HTR-8/SVneo (cell line): ENCODE measurements at places on chromosomes 7 and 10.

DNA sequence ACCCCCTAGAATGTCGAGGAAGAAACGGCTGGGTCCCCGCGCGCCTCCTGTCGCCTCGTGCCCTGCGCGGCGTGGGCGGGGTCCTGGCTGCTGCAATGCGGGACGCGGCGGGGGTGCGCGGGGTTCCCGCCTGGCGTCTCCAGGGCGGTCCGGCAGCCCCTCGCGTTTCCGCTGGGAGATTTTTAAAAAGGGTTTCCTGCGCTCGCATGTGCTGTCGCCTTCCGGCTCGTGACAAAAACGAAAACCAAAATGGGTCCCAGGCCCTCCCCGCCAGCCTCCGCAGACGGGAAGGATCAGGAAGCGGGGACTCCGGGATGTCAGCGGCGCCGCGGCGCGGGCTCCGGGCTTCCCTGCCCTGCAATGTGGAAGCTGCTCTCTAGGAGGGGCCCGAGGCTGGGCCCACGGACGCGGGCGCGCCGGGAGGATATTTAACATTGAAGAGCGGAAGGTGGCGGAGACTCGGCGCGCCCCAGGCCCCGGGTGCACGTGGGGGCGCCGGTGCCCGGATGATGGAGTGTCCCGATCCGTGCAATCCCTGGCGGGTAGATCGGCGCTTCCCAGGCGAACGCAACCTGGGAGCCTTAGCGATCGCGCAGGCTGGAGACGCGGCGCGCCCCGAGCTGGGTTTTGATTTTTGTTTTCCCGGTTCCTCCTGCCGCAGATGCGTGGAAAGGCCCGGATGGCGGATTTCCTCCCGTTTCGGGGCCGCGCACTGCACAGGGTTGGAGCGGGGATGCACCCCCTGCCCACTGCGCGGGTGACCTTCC is 1.0 kb downstream of the PFKP start:
- DNase-seq = no peak

DNA sequence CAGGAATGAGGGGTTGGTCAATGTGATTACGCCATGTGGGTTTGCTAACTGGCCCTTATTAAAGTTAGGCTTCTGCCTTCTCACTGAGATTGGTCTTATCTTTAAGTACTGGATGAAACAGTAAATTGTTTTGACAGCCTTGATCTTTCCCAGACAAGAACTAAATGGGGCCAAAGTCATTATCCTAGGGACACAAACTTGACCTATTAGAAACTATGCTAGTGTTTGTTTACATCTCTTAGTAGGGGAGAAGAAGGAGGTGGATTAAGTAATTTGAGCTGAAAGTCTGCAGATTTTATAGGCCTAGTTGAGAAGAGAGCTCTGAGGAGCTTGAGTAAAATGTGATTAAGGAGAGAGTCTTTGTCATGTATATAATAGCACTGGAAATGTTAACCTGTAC is 386.9 kb downstream of the HTR7 start:
- DNase-seq = no peak

DNA sequence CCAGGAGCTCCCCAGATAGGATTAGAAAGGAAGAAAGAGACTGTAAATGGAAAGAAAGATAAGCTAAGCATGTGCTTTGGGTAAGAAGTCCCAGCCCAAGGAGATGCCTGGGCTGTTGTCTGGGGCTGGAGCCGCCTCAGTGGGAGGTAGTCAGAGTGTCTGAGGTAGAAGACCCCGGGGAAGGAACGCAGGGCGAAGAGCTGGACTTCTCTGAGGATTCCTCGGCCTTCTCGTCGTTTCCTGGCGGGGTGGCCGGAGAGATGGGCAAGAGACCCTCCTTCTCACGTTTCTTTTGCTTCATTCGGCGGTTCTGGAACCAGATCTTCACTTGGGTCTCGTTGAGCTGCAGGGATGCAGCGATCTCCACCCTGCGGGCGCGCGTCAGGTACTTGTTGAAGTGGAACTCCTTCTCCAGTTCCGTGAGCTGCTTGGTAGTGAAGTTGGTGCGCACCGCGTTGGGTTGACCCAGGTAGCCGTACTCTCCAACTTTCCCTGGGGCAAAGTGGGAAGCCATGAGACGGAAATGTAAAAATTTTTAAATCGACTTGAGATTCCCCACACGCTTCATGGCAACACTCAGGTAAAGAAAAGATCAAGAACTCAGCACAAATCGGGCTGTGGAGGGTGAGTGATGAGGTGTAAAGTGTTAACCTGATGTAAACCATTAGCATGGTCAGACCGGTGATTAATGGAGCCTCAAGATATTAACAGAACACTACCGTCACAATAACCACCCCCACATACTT is 1.3 kb downstream of the HOXA1 start:
- no peak for DNase-seq

GRCh38 chr7:153640586-153640985 is 411.6 kb upstream of the DPP6 start:
- no peak for DNase-seq

DNA sequence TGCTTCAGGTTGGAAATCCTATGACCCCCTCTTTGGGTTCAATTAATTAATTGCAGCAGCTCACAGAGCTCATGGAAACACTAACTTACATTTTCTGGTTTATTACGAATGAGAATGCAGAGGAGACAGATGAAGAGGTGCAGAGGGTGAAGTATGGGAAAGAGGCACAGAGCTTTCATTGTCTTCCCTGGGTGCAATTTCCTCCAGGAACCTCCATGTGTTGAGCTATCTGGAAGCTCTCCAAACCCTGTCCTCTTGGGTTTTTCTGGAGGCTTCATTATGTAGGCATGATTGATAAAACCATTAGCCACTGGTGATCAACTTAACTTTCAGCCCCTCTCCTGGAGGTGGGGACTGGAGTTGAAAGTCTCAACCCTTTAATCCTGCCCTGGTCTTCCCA is 133.0 kb upstream of the AUTS2 start:
- no peak for DNase-seq

DNA sequence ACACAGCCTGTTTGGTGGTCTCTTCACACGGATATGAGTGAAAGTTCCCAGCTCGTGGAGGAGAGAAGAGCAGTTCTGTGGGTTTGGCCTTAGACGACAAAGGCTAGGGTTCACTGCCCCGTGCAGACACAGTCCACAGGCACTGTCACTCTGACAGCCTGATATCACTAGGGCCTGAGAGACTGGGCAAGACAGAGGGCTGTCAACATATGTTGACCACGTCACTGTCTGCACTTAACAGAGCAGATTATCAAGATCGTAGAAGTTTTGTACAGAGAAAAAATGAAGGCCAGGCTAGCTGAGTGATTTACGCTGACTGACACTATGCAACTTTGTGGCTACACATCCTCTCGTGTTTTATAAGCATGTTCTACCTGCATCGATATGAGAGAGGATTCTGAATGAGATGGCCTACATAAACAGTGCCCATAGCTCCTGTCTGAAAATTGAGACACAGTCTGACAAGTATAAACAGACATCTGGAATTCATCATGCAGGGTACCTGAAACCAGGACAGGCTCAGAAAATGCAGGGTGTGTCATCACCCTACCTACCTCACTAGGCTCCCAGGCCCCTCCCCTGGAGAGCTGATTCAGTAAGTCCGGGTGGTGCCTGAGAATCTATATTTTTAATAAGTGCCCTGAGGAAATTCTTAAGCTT is 120.0 kb downstream of the SGMS1 start:
- DNase-seq = no peak

DNA sequence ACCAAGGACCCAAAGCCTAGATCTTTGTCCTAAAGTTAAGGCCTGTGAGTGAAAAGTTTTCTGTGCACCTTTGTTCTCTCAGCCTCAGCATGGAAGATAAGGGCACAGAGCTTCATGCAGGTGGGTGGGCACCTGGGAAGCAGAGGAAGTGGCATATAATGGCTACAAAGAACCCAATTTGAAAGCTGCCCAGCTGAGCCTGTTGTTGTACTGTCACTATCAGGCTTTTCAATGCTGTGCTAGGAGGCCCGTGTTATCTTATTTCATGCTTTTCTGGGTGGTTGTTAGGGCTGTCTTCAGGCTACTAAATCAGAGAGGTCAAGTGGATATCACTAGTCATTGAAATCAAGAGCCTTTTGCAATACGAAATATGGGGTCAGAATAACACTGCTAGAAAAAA is 443.8 kb downstream of the SORCS1 start:
- no peak for DNase-seq

- no peak for DNase-seq
These were observed 114.3 kb downstream of the ARHGAP22 start for GRCh38 chr10:48490571-48490940.

DNA sequence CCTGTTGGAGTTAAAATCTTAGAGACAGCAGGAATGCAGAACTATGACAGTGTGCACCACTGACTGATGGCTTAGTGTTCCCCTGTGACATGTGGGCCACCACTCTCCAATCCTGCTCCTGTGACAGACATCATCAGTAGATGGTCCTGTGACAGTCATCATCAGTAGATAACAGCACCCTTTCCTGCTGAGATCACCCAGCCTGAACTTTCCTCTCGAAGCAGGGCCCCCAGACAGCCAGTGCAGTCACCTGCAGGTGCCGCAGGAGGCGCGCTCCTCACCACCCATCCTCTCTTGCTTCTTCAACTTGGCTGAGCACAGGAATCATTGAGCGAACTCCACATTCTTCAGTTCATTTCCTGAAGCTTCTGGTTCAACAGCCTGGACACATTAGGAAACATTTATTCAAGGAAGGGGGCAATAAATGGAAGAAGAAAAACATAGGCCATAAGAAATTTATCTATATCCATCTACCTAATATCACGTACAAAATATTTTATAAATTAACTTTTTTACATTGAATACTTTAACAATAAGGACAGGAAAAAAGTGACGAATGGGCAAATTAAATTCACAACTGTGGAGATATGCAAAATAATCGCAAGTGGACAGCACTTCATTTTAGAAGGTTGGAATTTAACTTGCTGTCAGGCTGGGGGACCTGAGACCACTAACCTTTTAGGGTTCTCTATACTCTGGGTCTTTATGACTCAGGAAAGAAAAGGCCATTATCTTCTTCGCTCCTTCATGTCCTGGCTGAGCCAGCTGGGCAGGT is 32.0 kb upstream of the MKI67 start:
- no peak for DNase-seq

DNA sequence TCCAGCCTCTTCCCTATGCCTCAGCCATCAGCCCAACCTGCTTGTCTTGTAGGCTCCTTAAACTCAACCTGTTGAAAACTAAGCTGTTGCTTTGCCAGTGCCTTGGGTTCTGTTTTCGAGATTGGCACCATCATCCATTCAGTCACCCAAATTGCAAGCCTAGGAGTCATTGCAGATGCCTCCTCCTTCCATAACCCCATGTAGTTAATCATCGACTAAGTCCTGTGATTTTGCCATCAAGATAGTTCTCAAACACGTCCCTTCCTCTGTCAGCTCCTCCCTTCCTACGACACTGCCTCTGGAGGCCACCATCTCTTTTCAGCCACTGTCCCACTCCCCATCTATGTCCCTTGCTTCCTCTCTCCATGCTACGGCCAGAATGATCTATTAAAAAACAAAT is 168.1 kb downstream of the RAB11FIP2 start:
- DNase-seq = no peak

DNA sequence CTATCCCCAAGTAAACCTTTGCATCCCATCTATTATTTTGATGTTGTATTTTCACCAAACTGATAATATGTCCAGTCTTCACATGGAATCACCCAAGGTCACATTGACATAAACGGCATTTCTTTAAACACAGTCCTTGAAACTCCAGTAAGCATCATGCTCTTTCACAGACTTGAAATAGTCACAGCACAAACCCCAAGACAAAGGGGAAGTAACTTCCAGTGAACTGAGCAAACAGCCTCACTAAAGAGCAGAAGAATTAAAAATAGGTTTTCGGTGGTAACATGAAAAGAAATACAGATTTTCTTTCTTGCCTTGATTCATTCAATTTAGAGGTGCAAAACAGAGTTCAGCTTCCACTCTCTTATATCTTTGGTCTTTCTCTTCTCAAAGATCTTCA is 253.7 kb downstream of the SFMBT2 start:
- DNase-seq = no peak

DNA sequence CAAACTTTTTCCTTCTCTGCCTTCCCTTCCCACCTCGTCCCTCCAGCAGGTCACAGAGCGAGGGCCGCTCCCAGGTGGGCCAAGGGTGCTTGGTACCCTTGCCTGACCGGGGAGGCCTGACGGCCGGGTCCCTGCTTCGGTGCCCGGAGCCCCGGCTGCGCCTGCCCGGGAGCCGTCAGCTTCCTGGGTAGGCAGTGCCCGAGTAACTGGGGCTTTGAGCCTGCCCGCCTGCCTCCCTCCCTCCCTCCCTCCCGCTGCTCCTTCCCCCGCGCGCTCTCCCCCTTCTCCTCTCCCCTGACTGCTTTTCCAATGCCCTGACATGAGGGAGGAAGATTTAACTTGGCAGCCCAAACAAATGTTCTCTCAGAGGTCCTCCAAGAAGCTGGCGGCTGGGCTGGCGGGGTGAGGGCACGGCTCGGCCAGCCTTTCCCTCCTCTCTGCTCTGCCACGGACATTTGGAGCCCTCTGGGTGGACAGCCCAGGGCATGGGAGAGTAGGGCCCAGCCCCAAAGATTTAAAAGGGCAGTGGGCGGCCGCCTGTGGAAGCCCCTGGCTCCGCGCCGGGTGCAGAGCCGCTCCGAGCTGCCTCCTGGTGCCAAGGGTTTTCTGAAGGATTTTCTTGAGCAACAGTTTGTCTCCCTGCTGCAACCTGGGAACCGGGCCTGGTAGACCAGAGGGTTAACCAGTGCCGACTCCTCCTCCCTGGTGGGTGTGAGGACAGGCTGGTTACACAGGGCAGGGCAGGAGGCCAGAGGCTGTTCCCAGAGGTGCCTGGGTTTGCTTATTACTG is 2.0 kb downstream of the ZMIZ1 start:
- peak; percentile 72 for DNase-seq

DNA sequence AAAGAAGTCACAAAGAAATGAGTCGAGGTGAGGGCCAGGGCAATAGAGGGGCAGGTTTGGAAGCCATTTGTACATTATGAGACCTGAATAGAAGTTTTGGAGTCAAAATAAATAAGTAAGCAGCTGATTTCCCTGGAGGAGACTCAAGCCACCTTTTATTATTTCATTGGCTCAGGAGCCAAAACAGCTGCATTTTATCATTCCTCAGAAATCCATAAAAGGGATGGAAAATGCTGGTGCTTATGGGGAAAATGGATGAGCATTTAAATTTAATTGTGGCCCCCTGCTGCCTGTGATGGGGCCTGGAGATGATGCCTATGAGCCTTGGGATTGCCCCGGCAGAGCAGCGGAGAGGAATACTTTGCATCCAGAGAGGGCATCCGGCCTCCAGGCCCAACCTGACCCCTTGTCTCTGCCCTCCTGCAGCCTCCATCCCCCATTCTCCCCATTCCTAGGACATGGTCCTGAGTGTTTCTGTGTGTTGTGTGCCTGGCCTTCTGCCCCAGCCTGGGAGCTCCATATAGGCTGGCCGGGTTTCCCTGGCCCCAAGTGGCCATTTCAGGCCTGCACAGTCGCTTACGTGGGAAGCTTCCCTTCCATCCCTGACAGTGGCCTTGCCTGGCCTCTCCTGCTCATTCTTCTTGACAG is 296.8 kb upstream of the ZMIZ1 start:
- no peak for DNase-seq

- DNase-seq = no peak
These were observed 964.9 kb downstream of the REEP3 start for GRCh38 chr10:64486149-64486548.

GRCh38 chr7:41027428-41028115 is 675.3 kb downstream of the INHBA start:
- DNase-seq = peak; percentile 73

- DNase-seq = no peak
These were observed 53.6 kb downstream of the ENTPD1 start for GRCh38 chr10:95809370-95810197.
